ENCODE measurements at places on chromosomes 4 and X.

GRCh38 chr4:177232473-177232872 is 77.2 kb upstream of the NEIL3 start:
- DNase-seq, result no peak

- DNase-seq, result no peak
These were observed 262.5 kb downstream of the FBXW7 start for GRCh38 chr4:152273343-152273742.

DNA sequence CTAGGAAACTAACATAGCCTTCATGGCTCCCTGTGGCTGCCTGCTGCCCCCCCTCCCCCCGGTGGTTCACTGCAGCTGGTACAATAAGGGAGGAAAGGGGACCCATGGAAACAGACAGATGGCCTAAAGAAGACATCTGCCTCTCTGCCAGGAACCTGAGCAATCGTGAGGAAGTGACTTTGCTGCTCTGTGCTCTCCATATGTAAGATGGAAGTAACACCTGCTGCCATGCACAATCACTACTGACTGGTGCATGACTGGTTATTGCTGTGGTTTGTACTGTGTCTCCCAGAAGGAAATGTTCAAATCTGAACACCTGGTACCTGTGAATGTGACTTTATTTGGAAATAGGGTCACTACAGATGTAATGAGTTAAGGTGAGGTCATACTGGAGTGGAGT is 43.6 kb downstream of the CD99L2 start:
- no peak for DNase-seq

- DNase-seq, result peak; percentile 95
These were observed 52.9 kb downstream of the TRIM2 start for GRCh38 chr4:153257151-153257620.
